ENCODE measurements at places on chromosomes 3 and 15. TPM values are rescaled to one million over a fixed set of nuclear protein-coding genes. Genes with fewer than 3 reads are reported as not detected.
A peak's percentile ranks its signal among the peaks of the same experiment; 100 is the strongest.

- peak; percentile 81 for DNase-seq
These were observed 42.7 kb downstream of the DUT start for GRCh38 chr15:48373821-48374451.

Gene PTX3
- 1.4 TPM for polyA plus RNA-seq

GRCh38 chr3:100975714-100976113 lies 17.5 kb downstream of the ABI3BP start:
- no peak for DNase-seq

DNA sequence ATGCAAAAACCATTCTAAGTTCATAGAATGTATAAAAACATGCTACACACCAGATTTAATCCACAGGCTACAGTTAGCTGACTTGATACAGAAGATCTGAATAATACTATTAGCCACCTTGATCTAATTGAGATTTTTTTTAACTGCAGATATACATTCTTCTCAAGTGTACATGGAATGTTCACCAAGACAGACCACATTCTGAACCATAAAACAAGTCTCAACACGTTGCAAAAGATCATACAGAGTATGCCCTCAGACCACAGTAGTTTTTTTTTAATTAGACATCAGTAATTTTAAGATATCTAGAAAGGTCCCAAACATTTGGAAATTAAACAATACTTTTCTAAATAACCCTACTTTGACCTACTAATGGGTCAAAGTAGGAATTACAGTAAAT lies 83.3 kb downstream of the FGF7 start:
- no peak for DNase-seq

Gene SV2B
- polyA plus RNA-seq, result not detected

- DNase-seq, result no peak
These were observed 71.9 kb upstream of the RNU6-1 start for GRCh38 chr15:67911727-67912126.

Gene FOXL2
- polyA plus RNA-seq, result not detected

Gene KBTBD13
- polyA plus RNA-seq, result 0.05 TPM

GRCh38 chr3:147389717-147390116 lies 16.6 kb downstream of the ZIC4 start:
- no peak for DNase-seq

- DNase-seq, result no peak
These were observed 50.9 kb downstream of the HCN4 start for GRCh38 chr15:73317651-73318462.

Gene ERICH6
- polyA plus RNA-seq, result not detected

Gene C3orf85
- 25.9 TPM for polyA plus RNA-seq

- DNase-seq, result no peak
These were observed 698.1 kb downstream of the FHIT start for GRCh38 chr3:60553144-60553543.

- no peak for DNase-seq
These were observed 41.6 kb upstream of the AP3B2 start for GRCh38 chr15:82751308-82751707.

Gene SCAANT1
- polyA plus RNA-seq, result not detected

GRCh38 chr3:168532135-168532534 lies 436.4 kb upstream of the GOLIM4 start:
- no peak for DNase-seq

GRCh38 chr3:43087249-43087776 lies 18.6 kb downstream of the POMGNT2 start:
- DNase-seq, result no peak

DNA sequence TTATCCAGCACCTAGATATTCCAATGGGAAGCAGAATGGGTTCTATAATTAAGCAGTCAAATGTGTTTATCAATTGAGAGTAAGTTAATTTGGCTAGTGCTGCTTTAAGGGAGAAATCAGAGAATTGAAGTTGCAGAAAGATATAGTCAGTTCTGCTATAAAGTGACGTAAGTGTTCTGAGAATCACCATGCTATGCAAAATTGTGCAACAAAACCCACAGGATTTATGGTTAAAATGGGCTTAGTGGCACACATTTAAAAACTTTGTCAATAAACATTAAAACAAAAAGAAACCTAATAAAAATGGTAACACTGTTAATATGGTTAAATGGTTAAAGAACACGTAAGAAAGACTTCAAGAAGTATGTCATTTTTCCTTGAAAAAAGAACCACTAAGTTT lies 74.5 kb downstream of the TMEM108 start:
- no peak for DNase-seq

DNA sequence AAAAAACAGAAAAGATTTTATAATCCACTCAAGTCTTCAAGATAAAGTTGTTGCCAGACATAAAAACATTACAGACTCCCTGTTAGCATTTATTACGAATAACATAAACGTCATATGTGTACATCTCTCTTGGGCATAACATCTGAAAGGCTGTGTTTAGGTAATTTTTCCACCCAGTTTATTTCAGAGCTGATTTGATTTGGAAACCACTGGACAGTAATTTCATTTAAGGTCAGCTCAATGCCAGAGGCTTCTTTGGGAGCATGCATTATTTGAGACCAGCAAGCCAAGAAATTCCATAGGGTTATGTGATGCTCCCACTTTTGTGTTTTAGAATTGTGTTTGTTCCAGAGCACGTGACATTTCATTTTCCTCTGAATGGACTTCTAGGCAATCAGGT lies 196.0 kb downstream of the AKAP13 start:
- DNase-seq, result no peak

Gene PLA2G4E
- polyA plus RNA-seq, result not detected

Gene PHLDB2
- 25.9 TPM for polyA plus RNA-seq

Gene CKMT1A
- not detected for polyA plus RNA-seq

- no peak for DNase-seq
These were observed 80.8 kb downstream of the OPA1 start for GRCh38 chr3:193673845-193674244.

GRCh38 chr3:4582624-4583023 lies 89.5 kb downstream of the ITPR1 start:
- DNase-seq, result no peak

DNA sequence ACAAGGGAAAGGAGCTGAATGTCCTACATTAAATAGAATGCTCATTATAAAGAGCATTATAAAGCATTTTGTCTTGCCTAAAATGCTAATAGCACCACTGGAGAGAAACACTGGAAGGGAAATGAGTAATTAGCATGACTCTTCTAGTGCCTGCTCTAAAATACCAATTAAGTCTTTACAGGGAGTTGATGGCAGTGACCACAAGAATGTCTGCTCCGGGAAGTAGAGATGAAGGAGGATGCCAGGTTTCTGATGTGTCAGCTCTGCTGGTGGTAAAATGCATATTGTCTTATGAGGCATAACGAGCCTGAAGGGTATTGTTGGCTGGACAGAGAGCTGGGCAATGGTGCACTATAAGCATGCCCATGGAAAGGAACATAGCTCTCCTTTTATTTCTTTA lies 49.5 kb downstream of the MYLK start:
- DNase-seq, result no peak

- DNase-seq, result peak; percentile 9
These were observed 68.7 kb upstream of the PLXNA1 start for GRCh38 chr3:126914226-126914625.

GRCh38 chr15:74504418-74504817 lies 36.6 kb upstream of the ARID3B start:
- DNase-seq, result no peak

Gene ZMAT3
- 12.4 TPM for polyA plus RNA-seq

- no peak for DNase-seq
These were observed 1.1 kb upstream of the VPS18 start for GRCh38 chr15:40893019-40893670.

DNA sequence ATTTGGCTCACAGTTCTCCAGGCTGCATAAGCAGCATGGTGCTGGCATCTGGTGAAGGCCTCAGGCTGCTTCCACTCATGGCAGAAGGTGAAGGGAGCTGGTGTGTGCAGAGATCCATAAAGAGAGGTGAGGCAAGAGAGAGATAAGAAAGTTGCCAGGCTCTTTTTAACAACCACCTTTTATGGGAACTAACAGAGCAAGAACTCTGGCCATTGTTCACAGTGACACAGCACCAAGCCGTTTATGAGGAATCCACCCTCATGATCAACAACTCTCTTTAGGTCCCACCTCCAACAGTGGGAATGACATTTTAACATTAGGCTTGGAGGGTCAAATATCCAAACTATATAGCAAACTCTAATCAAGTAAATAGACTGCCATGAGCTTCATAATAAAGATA lies 557.2 kb upstream of the SUCLG2 start:
- DNase-seq, result no peak

Gene PIF1
- polyA plus RNA-seq, result 4.2 TPM

Measured in aorta (tissue), 5 donors.